ENCODE measurements at places on chromosomes 2 and 18.

DNA sequence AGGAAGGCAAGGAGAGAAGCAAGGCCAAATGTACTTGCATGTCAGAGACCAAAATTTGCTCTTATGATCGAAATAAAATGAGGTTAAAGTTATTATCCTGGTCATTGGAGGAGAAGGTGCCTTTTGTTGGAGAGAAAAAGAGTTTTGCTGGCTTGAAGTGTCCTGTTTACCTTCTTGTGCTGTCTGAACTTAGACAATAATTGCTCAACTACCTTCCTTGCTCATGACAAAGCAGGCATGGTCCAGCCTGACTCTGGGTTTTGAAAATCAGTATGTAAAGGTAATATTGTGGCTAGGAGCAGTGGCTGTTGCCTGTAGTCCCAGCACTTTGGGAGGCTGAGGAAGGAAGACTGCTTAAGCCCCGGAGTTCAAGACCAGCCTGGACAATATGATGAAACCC, 89.1 kb downstream of the MEIS1 start:
- no peak for DNase-seq

DNA sequence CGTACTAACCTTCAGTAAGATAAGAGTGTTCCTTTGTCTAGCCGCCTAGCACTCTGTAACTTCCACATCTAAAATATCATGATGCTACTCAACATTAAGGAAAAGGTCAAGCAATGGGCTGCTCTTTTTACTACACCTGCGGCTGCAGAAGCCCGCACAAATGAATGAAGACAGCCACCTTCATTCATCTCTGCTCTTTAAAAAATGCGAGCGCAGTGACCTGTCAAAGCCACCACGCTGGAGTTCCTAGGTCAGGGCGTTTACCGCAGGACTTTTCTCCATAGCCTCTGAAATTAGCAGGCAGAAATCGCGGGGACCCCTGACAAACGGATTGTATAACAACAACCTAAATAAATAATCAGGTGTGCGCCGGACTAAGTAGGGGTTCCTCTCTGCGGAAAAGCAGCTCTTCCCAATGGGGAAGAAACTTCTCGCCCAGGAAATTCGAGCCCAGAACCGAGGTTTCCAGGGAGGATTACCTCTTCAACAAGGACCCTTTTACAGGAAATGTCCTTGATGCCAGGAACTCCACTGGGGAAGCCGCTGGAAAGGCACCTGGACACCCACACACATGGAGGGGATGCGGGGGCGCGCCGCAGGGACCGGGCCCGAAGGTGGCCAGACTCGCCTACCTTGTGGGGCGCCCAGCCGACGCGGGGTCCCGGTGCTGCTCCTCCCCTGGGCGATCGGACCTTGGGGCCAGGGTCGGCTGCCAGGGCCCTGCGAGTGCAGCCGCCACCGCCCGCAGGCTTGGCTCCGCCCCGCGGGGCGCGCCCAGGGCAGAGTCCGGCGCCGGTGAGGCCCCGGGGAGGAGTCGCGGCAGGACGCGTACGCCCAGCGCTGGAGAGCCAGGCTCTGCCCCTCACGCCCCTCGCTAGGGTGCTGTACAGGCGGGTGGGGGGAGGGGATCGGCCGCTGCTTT, at the start of gene CCDC68:
CCDC68 (minus strand) TSS at position 758 of the 922 bp plus-strand sequence. CDS start 16,670 bp downstream, outside the sequence.
- DNase-seq = peak; percentile 56

- no peak for DNase-seq
Observed at GRCh38 chr2:27291865-27292264, 9.6 kb downstream of the TRIM54 start.

DNA sequence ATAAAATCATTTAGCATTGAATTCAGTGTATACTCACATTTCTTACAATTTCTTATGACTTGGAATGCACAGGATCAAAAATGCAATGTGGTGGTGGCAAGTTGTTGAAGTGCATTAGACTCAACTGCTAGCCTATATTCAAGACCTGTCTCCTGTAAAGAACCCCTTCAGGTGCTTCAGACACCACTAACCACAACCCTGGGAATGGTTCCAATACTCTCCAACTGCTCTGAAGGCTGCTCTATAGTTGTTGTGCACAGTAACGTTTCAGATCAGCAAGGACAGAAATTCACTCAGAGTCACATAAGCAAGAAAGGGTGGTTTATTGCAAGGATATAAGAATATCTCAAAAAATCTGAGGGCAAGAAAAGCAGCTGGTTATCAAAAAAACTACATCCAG, 6.5 kb downstream of the GKN1 start:
- no peak for DNase-seq

- no peak for DNase-seq
Observed at GRCh38 chr2:227536445-227536844, 62.2 kb upstream of the SCYGR2 start.

DNA sequence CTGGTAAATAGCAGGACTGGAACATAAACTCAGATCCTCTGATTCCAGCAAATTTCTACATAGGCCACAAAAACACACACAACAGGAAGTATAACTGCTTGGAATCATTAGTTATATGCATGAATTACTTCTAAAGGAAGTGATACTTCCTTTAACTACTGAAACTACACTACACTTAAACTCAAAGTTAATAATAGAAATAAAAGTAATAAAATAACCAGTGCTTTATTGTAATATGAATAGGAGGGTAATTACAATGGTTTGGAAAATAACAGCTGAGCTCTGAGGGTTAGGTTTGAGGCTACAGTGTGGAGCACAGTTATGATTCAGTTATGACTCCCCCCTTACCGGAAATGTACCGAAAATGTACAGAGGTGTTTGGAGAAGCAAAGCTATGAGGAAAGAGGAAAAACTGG, 18.5 kb upstream of the POLI start:
- no peak for DNase-seq

DNA sequence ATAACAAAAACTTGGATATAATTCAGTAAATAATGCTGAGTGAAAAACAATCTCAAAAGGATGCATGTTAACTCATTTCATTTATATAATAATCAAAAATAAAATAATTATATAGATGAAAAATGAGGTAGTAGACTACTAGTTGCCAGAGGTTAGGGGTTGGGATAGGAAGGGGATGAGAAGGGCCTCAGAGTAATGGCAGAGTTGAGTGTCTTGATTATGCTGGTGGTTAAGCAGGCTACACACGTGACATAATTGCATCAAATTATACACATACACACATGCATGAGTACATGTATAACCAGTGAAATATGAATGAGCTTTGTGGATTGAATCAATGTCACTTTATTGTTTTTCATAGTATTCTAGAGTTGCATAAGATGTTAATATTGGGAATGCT, 201.0 kb downstream of the RIT2 start:
- no peak for DNase-seq

DNA sequence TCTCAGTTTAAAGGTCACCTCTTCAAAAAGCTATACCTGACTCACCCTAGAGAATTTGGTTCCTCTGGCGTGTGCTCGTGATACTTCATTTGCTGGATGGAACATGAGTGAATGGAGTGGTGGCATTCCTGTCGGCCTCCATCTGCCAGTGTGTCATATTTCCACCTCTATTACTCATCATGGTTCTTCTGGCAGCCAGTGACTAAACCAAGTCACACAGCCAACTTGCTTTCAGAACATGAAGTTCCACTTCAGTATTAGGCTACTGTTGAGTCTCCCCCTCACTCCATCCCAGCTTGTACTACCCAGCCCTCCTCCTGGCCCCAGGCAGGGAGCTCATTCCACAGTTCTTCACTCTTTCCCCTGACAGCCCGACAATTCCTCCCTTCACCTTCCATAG, 169.8 kb downstream of the MREG start:
- no peak for DNase-seq

- DNase-seq = no peak
Observed at GRCh38 chr2:239285071-239285931, 115.5 kb downstream of the HDAC4 start.

DNA sequence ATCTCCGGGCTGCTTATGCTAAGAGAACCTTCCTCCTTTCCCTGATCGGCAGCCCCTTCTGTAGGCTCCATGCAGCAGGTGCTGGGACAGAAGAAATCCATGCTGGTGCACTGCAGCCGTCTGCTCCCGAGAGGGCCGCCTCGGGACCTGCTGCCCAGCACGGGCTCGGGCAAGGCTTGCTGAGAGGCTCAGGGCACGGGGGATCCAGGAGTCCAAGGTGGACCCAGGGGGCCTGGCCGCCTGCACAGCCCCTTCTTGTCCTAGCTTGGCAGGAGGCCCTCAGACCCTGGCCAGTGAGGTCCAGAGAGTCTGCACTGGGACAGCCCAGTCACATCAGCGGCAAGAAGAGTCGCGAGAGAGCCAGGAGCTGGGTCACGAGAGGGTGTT, 13.3 kb upstream of the DUSP2 start:
- DNase-seq = no peak

GRCh38 chr2:219887870-219888269, 260.4 kb downstream of the SLC4A3 start:
- DNase-seq = no peak

DNA sequence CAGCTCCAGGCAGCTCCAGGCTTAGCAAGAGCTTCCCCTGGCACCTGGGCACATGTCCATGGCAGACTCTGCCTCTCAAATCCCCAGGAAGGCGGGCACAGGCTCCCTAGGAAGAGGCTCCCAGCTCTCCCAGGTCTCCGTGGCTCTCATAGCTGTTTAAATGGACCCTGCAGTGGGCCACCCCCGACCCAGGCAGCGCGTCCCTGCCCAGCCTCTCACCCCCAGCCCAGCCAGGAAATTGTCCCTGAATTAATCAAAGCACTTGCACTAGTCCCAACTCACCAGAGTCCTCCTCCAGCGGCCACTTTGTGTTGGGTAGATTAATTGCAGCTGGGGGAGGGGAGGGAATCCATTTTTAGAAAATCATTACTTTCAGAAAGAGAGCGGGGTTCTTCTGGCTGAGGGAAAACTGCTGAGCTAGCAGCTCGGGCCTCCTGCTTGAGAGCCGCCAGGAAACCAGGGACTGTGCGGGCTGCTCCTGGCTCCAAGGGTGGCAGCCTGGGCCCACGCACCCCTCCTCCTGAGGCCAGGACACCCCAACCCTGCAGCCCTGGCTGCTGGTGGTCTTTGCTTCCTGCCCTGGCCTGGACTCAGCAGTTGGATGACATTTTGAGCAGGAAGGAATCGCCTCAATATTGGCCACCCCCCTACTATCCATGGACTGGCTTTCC, 36.0 kb downstream of the SMAD7 start:
- DNase-seq = no peak

- DNase-seq = no peak
Observed at GRCh38 chr2:70789304-70790135, 923 bp downstream of the FIGLA start.

DNA sequence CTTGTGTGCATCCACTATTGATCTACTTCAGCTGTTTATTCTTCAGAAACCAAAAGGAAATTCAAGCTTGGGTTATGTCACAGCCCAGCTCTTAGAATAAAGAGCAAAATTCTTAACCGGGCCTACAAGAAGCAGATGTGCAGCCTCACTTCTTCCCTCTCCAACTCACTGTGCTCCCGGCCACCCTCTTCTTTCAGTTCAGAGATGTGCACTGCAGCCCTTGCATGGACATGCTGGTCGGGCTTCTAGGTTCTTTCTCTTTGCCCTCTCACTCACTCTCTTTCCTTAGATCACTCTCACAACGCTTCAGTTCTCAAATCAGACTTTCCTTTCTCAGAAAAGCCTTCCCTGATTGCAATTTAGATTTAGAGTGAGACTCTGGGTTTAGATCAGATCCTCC, 104.1 kb downstream of the CHN1 start:
- no peak for DNase-seq

DNA sequence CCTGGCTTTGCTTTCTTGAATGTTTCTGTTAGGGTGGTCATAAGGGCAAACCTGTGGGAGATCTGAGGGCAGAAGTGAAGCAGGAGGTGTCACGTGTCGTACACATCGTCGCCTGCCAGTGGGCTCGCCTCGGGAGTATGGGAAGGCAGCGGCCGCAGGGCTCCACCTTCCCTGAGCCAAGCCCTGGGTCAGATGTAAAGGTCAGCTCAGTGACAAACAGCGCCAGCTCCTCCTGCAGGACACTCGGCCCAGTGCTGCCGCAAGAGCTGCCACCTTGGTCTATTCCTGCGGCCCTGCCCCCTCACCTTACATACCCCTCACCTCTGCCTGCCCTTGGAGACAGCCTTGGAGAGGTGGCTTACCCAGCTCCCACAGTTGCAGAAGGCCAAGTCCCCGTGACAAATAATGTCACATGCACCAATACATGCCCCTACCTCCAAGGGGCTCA, 64.2 kb downstream of the PSMG2 start:
- DNase-seq = no peak

GRCh38 chr2:38765551-38765950, 12.5 kb upstream of the GEMIN6 start:
- peak; percentile 2 for DNase-seq

DNA sequence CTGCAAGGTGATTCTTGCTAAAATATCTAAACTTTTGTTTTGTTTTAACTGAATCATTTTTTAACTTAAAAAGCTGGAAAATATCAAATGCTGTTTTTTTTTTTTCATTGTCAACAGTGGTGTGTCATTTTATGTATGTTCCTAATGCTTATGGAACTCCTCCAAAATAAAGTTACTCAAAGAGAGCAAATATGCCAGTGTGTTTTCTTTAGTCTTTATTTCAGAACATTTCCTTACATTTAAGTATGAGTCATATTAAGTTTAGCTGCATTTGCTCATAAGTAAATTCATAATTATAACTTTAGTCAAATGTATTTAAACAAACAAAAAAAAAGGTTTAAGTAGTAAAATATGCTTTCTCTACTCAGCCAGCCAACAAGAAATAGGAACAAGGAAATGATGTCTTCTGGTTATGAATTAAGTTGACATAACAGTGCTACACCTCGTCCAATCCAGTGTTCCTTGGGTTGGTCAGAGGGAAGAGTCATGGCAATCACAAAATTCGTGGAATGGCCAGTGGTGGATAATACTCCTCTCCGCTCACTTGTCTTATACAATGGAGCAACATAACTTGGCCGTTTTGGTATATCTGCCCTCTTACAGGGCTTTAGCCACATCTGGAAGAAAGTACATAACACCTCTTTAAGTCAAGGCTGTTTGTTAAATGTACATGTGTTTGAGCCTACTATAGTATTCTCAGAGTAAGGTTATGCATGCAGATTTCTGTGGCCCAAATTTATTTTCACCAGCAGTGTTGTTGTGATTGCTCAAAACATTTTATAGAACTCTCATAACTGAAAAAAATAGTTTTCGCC, 80.7 kb downstream of the SLC39A10 start:
- DNase-seq = no peak

- DNase-seq = no peak
Observed at GRCh38 chr18:12928206-12928605, 19.6 kb upstream of the SEH1L start.

GRCh38 chr2:157940024-157940423, 63.9 kb upstream of the ACVR1 start:
- no peak for DNase-seq

GRCh38 chr2:51597086-51597485, 565.2 kb upstream of the NRXN1 start:
- DNase-seq = no peak

Measured in hematopoietic multipotent progenitor cell treated with erythropoietin and hydrocortisone succinate and interleukin-3 and kit ligand, for 17 days (in vitro differentiated cells).